Left colon (tissue), 2 donors: ENCODE measurements at places on chromosomes 13 and 19.

- no peak for DNase-seq
Measured at GRCh38 chr19:53646144-53646543, 14.3 kb downstream of the DPRX start.

- DNase-seq, result no peak
Measured at GRCh38 chr19:8333767-8334457, 9.2 kb downstream of the KANK3 start.

DNA sequence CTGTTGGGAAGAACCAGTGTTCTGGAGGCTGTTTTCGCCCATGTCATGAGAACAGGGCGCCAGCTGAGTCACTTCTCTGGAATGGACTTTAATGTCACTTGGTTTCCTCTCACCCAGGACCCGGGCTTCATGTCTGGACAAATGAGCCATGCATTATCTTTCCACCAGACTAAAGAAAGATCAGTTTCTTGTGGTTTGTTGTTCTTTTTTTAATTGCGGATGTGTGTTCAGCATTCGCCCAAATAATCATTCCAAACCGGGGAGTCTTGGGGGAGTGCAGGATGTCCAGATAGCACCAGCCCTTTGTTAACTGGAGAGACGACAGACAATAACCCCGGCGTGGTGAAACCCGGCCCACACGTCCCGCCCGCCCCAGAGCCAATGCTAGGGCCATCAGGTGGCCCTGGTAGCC lies 102.5 kb downstream of the COL4A2 start:
- no peak for DNase-seq

DNA sequence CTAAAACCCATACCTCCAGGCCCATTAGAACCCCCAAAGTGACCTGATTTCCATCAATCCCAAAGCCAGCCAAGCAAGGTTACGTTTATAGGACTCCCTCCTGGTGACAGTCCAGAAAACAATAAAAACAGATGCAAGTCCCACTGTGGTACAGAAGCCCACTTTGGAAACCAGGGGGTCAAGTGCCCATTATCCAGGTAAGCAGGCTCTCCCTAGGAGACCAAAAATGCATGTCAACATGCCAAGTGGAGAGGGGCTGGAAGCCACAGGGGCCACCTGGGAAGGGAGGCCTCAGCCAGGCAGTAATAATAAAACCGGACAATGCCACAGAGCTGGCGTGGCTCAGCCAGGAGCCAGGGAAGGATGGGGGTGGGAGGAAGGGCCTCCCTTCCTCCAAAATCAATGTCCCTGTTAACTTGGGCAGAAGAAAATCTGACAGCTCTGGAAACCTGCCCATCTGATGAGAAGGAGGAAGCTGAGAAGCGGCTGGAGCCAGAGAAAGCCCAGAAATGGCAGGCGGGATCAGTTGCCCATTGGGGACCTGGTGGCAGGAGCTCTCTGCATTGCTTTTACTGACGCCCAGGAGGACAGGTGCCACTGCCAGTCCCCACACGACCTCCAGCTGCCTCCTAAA lies 160.4 kb downstream of the ZIC5 start:
- no peak for DNase-seq

- DNase-seq, result peak; percentile 6
Measured at GRCh38 chr13:35157143-35157755, 215.2 kb downstream of the NBEA start.

GRCh38 chr13:102729560-102730270 lies 34.9 kb upstream of the METTL21C start:
- DNase-seq, result no peak

DNA sequence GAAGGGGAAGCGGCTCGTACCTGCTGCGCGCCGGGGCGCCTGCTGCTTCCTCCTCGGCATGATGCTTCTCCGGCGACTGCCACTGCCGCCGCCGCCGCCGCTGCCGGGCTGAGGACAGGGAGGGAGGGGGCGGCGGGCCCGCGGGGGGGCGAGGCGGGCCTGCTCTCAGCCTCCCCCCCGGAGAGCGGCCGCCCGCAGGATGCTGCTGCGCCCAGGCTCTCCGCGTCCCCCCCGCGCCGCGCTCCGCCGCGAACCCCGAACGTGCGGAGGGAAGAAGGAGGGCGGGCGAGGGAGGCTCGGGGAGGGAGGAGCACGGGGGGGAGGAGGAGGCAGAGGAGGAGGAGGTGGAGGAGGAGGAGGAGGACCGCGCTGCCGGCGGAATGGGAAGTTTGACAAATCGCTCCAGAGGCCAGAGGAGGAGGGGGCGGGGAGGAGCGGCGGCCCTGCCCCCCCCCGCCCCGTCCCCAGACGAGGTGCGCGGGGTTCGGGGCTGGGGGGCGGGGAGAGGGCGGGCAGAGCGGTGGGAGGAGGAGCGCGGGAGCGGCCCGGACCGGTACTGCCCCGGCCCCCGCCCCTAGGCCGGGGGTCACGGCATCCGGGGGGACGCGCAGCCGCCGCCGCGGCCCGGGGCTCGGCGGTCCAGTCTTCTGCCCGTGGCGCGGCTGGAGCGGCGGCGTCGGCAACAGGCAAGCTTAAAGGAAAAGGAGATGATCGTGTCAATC lies at the start of gene TSHZ3:
TSHZ3 (minus strand) TSS at position 277 of the 722 bp plus-strand sequence; CDS start at position 60, 217 bp downstream.
- DNase-seq, result peak; percentile 65

DNA sequence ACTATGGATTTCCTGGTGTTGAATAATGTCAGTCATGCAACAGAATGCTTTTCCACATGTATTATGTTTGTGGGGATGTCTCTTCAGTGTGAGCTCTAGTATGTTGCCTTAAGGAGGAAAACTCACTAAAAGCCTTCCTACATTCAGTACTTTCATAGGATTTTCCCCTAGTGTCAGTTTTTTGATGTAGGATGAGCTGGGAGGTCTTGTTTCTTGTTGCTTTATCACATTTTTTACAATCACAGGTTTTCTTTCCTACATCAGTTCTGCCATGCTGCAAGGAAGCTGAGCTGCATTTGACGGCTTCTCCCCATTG lies 8.5 kb upstream of the USP29 start:
- no peak for DNase-seq

DNA sequence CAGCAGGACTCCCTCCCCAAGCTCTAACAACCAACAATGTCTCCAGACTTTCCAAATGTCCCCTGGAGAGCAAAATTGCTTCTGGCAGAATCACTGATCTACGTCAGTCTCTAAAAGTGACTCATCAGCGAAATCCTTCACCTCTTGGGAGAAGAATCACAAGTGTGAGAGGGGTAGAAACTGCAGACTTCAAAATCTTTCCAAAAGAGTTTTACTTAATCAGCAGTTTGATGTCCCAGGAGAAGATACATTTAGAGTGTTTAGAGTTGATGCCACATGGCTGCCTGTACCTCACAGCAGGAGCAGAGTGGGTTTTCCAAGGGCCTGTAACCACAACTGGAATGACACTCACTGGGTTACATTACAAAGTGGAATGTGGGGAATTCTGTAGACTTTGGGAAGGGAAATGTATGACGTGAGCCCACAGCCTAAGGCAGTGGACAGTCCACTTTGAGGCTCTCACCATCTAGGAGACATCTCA lies 6.2 kb upstream of the CEACAM5 start:
- peak; percentile 6 for DNase-seq

DNA sequence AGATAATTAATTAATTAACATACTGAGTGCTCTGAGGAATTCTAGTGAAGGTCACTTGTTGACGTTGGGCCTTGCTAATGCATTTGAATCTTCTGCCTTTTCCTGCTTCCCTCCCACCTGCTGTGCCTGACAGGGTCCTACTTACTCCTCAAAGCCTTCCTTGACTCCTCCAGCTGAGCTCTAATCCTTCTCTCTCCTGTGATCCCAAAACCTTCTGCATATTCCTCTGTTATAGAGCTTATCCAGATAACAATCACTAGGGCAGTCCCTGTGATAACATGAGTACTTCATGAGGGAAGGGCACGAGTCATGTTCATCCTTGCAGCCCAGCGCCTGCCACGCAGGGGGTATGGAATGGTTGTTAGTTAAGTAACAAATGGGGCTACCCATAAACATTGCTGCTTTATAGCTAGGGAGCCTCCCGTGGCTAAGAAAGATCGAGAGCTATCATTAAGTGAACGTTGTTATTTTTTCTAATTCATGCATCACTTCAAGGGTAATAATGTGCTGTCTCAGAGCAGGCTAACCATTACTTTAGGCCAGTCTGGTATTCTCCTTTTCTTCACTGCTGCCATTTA lies 19.1 kb upstream of the SPATA13 start:
- no peak for DNase-seq

GRCh38 chr19:7251494-7251893 lies 42.7 kb downstream of the INSR start:
- DNase-seq, result no peak

DNA sequence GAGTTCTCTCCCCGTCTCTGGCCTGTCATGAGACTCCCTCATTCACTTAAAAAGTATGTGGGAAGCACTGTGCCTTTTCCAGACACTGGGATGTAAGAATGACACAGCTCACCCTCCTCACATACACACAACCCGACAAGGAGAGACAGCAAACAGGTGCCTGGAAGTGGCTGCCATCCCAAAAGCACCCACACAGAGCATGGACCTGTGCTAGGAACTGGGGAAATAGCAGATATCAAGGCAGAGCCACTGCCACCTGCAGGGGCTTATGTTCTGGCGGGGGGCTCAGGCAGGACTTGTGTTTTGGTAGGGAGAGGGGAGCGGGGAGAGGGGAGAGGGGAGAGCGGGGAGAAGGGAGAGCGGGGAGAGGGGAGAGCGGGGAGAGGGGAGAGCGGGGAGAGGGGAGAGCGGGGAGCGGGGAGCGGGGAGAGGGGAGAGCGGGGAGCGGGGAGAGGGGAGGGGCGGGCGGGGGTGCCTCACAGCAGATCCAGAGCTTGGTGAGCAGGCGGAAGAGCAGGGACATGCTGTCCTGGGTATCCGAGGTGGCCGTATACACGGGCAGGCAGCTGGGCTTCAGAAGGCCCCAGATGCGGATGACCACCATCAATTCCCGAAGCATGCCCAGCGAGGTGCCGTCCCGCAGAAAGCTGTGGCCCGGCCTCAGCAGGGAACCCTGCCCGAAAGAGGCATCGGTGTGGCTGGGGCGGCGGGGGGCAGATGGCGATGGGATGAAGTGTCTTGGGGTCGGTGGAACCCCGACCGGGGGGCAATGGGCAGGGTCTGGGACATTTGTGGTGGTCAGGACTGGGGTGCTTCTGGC lies 12.2 kb downstream of the CFD start:
- no peak for DNase-seq

DNA sequence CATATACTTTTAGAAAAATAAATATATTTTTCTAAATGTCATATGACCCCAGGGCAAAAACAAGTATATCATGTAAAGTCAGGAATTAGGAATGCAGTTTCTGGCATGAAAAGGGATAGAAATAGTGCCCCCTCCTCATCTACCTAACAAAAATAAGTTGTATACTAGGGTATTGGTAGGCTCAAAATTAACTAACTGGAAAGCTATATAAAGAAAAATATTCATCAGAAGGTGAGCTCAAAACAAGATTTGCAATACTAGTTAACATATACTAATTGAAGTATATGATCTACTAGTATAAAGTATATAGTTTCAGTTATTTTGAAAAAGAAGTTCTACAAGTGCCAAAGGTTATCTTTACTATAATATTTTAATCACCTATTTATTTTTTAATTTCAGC lies 200.2 kb downstream of the GPC5 start:
- no peak for DNase-seq

- DNase-seq, result no peak
Measured at GRCh38 chr19:17741456-17741855, 9.8 kb upstream of the FCHO1 start.

GRCh38 chr19:29056535-29056934 lies 156.4 kb downstream of the UQCRFS1 start:
- DNase-seq, result no peak

DNA sequence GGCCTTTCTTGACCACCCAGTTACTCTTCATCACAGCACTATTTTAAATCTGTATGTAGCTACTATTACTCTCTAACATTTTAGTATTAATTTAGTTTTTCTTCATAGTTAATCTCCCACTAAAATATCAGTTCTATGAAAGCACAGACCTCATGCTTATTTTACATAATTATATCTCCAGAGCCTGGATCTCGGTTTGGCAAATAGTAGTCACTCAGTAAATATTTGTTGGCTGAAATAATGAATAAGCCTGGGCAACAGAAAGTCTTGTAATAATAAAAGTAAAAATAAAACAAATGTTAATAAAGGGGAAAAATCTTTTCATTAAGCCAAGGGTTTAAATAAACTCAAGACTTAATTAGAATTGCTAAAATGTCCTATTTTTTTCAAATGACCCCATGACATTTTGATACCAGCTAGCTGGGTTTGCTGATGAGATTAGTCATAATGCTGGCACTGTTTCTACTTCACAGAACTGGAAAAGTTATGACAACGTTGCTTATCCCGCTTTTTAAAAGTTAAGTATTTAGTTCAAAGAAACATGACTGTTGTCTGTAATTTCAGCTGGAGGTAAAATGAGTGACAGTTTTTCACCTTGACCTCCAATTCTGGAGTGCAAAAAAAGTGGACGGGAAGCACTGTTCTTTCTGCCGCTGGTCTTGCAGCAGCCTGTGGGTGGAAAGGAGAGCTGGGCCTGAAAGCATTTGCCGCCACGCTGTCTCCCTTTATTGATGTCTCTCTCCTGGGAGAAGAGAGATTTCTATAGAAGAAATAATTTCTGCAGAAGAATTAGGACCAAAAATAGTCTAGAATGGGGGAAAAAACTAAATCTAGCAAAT lies 85.2 kb upstream of the SPATA13 start:
- no peak for DNase-seq

- no peak for DNase-seq
Measured at GRCh38 chr13:103523858-103524257, 457.6 kb upstream of the SLC10A2 start.

- DNase-seq, result no peak
Measured at GRCh38 chr13:39099231-39099630, 61.0 kb downstream of the NHLRC3 start.

GRCh38 chr13:46265292-46265691 lies 53.6 kb downstream of the LRRC63 start:
- no peak for DNase-seq

DNA sequence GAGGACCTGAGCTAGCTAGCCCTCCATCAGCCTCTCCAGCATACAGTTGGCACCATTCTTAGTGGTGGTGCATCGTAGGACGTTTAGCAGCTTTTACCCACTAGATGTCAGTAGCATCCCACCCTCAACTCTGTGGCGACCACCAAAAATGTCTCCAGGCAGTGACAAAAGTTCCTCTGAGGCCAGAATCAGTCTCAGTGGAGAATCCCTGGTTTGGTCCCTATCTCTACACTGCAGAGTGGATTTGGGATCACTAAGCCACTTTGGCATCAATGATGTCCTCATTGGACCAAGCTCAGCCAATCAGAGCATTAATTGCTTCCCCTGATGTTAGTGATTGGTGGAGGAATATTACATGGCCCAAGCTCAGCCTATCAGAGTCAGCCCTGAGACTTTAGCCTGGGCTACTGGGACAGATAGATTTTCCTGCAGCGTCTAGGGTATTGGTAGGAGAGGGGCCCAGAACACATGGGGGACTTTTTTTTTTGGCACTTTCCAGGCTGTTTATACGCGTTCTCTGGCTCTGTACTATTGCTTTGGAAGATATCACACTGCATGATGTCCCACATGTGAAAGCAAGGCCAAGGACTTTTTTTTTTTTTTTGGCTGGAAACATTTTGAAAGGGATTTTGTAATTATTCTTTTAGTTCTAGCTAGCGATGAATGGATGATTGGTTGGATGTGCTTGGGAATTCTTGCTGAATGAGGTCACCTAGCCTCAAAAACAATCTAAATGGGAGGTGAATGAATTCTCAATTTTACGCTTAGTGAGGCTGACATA lies 7.0 kb downstream of the TMEM221 start:
- no peak for DNase-seq

- DNase-seq, result peak; percentile 67
Measured at GRCh38 chr19:14516048-14516534, 2.1 kb downstream of the DNAJB1 start.
